ENCODE measurements at places on chromosomes 16 and 17.

DNA sequence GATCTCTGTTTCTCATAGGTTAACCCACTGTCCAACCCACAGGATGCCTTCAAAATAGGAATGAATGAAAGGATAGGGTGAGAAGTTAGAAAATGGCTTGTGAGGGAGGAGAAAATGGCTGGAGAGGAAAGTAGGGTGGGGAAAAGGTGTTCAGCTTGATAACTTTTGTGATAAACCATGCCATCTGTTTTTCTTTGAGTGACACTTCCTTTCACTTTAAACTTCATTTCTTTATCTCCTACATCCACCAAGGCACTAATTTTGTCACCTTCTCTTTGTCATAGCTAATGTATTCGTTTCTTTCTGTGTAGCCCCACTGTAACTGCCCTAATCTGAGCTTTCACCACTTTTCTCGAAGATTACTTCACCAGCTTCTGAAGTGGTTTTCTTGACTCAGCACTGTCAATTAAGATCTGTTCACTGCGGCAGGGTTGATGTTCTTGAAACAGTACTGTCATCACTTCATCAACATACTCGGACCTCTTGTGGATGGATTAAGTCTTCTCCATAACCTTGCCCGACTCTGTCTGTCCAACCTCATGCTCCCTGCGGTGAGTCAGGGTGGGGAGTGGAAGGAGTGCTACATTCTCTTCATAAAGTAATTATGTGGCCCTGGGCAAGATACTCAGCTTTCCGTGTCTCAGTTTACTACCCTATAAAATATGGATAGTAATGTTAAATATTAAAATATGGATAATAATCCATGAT is 5.5 kb upstream of the KRT10 start:
- no peak for DNase-seq

DNA sequence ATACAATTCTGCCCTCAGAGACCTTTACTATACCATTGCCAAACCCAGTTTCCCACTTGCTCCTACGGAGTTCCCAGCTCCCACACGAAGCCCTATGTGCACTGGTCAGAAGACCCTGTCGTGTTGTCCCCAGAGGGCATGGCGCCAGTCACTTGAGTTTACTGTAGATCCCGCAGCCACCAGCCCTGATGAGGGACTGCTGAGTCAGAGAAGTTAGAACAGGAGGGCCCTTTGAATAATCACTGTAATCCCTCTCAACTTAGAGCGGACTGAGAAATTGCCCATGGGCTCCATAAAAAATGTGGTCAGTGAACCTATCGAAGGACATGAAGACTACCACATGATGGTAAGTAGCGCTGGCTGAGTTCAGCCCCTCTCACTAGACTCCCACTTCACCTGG is 9.2 kb downstream of the UBFD1 start:
- peak; percentile 45 for DNase-seq

GRCh38 chr16:67846063-67846319 is 742 bp upstream of the NUTF2 start:
- no peak for DNase-seq

- no peak for DNase-seq
These were observed 15.4 kb upstream of the DHRS13 start for GRCh38 chr17:28918295-28918694.

DNA sequence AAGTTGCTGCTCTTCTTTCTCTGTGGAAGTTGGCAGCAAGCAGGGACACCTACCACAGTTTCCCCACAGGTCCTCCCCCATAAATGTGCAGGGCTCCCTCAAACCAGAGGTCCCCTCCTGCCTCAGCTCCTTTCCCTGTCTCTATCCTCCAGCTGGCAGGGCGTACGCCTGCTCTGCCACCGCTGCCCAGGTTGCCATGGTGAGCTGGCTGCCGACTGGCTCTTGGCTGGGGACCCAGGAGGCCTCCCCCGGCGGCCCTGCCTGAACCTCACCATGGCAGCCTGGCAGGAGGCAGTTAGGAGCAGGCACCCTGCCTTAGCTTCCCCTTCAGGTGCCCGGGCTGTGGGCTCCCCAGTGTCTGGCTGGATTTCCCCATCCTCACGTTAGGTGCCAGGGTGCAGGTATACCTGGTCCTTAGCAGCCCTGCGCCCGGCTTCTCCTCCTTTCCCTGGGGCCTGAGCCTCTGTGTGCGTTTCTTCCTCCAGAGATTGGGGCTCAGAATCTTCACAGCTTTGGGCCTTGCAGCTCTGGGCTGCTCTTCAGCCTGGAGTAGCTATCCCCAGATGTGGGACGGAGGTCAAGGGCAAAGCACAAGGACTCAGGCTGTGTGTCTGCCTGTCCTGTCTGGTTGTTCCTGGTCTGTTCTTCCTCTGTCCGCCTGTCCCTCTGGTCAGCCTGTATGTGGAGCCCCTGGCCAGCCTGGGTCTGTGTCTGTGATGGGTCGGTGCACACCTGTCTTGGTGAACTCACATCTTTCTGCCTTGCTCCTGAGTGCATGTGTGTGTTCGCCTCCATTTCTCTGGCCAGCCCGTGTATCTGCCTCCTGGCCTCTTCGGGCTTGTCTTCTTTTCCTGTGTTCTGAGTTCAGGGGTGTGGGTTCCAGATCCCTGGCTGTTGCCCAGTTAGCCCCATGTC is 15.7 kb downstream of the GJD3 start:
- no peak for DNase-seq

DNA sequence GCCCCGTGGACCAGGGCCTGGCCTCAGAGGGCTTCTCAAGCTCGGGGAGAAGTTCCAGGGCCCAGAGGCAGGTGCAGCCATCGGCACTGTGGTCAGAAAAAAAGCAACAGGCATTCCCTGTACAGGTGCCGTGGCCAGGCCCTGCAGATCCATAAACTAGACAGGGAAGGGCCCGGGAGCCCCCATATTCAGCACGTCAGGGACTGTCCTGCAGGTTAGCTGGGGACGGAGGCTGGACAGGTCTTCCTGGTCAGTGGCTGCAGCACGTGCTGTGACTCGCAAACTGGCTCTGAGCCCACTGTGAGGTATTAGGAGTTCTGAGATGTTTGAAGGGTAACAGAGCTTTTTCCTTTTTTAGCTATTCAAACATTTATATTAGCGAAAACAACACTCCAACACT is 15.0 kb upstream of the C16orf95 start:
- no peak for DNase-seq
